PC-3 (cell line): ENCODE measurements at places on chromosomes 11 and 22.

DNA sequence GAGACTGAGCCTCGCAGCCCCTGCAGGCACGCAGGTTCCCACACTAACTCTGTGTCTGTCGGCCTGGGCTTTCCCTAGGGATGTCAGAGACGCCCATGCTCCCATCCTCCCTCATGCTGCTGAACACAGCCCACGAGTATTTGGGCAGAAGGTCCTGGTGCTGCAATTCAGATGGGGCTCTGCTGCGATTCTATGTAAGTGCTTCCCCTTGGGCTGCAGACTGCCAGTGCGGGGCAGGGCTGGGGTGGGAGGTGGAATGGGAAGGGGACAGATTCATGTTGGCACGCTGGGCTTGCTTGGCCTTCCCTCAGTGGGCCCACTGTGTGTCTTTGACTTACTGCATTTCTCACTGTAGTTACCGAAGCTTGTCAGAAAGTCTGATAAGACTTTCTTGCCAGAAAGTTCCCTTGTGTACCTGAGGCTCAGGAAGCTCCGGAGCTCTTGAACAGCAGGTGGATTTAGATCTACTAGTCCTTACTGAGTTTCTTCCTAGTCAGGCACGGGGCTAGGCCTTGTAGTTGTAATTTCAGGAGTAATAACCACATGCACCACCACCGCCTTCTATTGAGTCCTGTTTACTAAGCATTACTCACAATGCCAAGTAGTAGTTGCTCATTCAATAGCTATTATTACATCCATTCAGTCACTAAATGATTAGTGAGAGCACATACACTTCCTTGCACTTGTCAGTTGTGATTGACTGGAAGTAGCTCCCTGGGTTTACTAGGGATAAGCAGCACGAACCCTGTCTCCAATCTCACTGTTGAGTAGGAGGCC lies 65.2 kb downstream of the CABIN1 start:
- H3K4me1 ChIP-seq = peaks cover 10% of the 10 kb centered on the region
- DNase-seq = peak; percentile 44
- H3K27ac ChIP-seq = no peak overlapping the region
- no peak overlapping the region for H3K4me3 ChIP-seq
- no peaks in the 10 kb centered on the region; the same call in 1 of the 2 replicates for H3K36me3 ChIP-seq

DNA sequence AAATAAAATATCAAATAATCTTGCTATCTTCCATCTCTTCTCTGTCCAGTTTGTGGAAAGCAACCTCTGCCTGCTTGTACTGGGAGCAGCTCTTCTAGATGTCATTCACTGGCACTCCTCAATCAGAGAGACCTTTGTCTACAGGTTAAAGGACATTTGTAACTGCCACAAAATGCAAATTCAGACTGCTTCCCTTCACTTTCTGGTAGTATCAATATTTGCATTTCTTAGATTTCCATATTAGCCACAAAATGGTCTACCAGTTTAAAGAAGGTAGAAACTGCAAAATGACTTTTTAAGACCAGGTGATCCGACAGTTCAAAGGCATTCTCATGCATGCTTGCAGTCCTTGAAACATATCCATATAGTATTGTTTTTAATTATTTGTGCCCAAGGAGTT lies 51.7 kb upstream of the RCN1 start:
- H3K27ac ChIP-seq = no peak overlapping the region
- no peak for DNase-seq

DNA sequence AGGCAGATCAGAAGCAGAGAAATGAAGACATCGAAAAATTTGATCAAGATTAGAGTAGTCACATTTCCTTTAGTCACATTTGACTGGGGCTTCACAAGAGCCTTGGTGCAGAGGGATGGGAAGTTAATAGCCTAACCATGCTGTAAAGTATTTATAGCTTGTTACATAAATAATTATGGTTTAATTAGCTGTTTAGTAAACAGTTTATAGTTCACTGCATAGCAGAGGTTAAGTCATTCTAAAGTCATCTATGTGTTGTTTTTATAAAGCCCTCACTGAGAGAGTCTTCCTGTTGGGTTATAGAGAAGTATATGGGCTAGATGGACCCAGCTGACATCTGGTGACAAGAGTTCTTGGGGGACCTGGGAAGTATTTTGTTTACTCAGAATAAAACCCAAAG lies 47.1 kb downstream of the INSC start:
- no peak overlapping the region for H3K4me3 ChIP-seq
- DNase-seq = no peak
- H3K36me3 ChIP-seq = no peaks in the 10 kb centered on the region
- no peak overlapping the region for H3K27ac ChIP-seq
- no peaks in the 10 kb centered on the region for H3K27me3 ChIP-seq

DNA sequence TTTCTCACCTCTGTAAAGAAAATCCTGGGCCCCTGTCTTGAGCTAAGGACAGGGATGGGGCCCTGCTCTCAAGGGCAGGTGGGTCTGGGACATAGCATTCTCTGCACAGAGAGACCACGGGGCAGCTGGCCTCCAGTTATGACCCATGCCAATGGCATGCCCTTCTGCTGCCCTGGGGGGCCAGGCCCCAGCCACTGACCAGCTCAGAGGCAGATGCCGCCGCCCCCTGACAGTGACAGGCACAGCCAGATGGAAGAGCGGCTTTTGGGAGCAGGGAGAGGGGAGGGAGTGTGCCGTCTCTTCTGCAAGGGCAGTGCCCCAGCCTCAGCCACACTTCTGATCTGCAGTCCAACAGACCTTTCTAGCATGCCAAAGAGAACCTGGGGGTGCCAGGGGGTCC lies 114.8 kb upstream of the NAV2 start:
- no peak overlapping the region for H3K27ac ChIP-seq
- H3K36me3 ChIP-seq = no peaks in the 10 kb centered on the region
- peaks cover 35% of the 10 kb centered on the region for H3K4me1 ChIP-seq

DNA sequence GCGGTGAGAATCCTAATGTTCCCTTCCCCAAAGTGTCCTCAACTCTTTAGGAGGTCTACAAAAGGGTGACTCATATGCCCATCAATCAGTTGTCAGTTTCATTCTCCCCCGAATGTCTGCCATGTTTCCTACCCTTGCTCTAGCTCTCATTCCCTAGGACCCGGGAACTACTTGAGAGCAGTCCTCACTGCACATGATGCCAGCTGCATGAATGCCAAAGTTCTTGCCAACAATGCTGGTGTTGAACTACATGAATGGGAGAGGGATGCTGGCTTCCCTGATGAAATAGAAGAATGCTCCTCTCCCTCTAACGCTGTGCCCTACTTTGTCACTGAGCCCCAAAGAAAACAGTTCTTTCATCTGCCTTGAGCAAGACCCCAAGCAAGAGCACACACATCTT lies 12.5 kb upstream of the FSHB start:
- no peak for DNase-seq
- H3K27me3 ChIP-seq = no peaks in the 10 kb centered on the region
- H3K4me3 ChIP-seq = no peak overlapping the region
- no peaks in the 10 kb centered on the region for H3K36me3 ChIP-seq
- H3K27ac ChIP-seq = no peak overlapping the region

DNA sequence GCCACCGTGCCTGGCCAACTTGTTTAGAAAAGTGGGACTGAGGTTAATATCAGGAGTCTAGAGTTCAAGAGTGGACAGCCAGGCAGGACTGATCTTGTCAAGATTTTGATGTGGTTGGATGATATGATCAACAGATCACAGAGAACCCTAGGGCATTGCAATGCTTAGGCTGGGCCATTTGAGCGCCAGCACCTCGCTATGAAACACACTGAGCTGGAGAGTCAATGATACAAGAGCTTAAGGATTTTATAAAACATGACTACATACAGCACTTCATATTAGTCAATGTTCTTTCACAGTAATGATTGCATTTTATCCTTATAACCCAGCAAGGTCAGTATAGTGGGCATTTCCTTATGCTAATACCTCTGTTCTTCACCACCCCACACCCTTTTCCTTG lies 15.4 kb upstream of the PEX26 start:
- H3K27ac ChIP-seq = peak overlapping the region; percentile 79
- no peak for DNase-seq
- no peak overlapping the region for H3K4me3 ChIP-seq
